Right renal pelvis (tissue), 4 donors: ENCODE measurements at places on chromosomes 12 and 14.

- DNase-seq: peak; percentile 71
Observed at GRCh38 chr14:68140076-68140741, 320.6 kb downstream of the RAD51B start.

DNA sequence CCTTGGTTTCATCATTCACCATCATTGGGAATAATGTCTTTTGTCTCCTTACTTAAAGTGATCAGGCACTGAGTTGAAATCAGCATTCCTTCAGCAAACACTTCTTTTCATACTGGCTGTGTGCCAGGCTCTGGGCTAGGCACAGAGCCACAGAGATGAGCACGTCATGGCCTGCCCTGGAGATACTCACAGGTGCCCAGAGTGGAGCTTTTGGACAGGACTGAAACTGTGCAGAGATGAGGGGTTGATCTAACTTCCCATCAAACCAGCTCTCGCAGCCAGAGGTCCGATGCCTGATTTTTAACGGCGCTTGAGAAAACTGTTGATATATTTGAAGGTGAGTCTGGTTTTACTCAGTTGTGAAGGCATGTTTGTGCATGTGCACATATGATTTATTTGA is 43.1 kb downstream of the CACNA1C start:
- DNase-seq: no peak

GRCh38 chr14:21095430-21096205 is 2.8 kb downstream of the ZNF219 start:
- no peak for DNase-seq

- no peak for DNase-seq
Observed at GRCh38 chr14:74973003-74973653, 17.7 kb upstream of the PGF start.

GRCh38 chr14:24662753-24663152 is 28.8 kb upstream of the GZMB start:
- no peak for DNase-seq

GRCh38 chr12:50258167-50258551 is 25.2 kb downstream of the LIMA1 start:
- no peak for DNase-seq

GRCh38 chr14:93430315-93431035 is at the start of gene UNC79:
Gene UNC79 (plus strand): TSS chr14:93430939. CDS start chr14:93431030, 91 bp downstream.
- no peak for DNase-seq

GRCh38 chr14:76917158-76917596 is 91.0 kb downstream of the LRRC74A start:
- no peak for DNase-seq

DNA sequence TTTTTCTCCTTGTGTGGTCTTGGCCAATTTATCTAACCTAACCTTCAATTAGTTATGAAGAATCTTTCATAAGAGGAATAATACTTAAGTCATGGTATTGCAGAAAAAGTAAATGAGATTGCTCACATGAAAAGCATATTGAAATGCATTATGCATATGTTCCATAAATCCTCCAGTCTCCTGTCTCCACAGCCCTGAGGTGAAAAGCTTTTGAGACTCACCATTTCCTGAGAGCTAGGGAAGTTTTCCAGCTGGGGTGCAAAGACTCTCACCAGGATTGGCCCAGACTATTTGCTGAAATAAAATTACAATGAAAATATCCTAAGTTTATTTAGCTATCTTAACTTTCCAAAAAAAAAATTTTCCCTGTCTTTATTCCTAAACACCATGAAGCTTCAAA is 723.8 kb upstream of the FLRT2 start:
- no peak for DNase-seq

DNA sequence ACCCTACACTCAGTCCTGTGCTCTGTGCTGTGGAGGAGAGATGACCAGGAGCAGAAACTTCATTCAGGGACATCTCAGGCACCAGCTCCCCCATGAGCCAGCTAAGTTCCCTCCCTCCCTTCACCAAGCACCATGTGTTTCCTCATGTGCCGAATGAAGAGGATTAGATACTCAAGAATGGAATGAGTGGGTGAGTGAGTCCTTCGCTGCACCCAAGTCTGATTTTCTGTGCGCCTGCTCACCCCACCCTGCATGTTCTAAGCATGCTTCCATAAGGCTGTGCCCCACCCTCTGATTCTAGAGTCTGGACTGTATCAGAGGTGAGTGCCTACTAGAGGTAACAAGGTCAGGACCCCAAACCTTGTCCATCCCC is 12.1 kb downstream of the SERPINA5 start:
- no peak for DNase-seq

DNA sequence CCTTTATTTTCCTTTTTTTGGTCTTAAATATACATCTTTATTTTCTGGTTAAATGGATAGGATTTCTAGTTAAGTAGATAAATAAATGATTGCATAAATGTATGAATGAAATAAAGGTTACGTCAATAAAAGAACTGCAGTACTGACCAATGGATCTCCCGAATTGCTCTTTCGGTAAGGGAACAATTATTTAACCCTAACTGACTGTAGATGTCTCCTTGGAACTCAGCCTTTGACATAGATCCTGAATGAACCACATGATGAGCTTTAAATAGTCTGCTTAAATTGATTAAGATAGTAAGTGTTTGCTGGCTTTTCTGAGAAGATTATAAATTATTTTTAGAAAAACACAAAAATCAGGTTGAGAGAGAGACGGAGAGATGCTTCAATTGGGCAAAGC is 391.0 kb upstream of the SYT1 start:
- no peak for DNase-seq

- DNase-seq: no peak
Observed at GRCh38 chr12:120862664-120863063, 41.5 kb downstream of the SPPL3 start.

DNA sequence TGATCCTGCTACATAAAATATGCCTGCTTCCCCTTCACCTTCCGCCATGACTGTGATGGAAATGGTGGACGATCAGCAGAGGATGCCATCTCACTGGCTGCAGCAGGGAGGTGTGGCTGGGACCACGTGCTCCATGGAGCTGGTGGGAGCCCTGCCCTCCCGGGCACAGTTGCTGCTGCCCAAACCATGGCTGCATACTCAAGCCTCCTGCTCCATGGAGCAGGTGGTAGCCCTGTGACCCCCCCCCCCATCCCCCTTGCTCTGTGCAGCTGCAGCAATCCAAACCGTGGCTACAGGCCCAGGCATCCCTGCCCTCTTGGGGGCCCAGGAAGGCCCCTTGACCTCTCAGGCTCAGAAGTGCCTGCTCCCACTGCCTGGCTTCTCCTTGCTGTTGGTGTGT is 597.5 kb upstream of the LMO3 start:
- no peak for DNase-seq

GRCh38 chr12:96774496-96775256 is 132.4 kb upstream of the NEDD1 start:
- DNase-seq: no peak

- no peak for DNase-seq
Observed at GRCh38 chr12:91572869-91573268, 390.3 kb upstream of the DCN start.

DNA sequence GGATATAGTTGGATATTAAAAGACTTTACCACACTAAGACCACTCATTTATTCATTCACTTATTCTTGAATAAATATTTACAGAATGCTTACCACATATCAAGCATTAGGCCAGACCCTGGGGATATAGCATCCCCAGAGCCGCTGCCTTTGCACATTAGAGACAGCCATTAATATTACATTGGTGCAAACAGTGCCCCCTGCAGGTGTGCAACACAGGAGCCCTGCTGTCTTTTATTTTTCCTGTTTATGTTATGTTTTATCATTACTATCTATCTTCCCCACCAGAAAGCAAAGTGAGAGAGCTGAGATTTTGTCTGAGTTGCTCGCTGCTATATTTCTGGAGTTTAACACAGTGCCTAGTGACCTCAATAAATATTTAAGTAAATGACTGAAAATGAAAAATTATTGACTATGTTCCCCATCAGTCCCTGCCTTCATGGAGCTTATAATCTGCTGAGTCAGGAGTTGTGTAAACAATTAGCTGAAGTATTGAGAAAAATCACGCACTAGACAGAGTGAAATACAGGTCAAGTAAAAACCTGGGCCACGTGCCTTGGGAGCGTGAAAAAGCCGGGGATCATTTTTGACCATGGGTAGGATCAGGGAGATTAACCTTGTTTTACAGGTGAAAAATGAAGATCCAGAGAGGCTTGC is 301.6 kb downstream of the PCNX1 start:
- no peak for DNase-seq

GRCh38 chr14:60566101-60566500 is 57.2 kb downstream of the SIX6 start:
- no peak for DNase-seq

DNA sequence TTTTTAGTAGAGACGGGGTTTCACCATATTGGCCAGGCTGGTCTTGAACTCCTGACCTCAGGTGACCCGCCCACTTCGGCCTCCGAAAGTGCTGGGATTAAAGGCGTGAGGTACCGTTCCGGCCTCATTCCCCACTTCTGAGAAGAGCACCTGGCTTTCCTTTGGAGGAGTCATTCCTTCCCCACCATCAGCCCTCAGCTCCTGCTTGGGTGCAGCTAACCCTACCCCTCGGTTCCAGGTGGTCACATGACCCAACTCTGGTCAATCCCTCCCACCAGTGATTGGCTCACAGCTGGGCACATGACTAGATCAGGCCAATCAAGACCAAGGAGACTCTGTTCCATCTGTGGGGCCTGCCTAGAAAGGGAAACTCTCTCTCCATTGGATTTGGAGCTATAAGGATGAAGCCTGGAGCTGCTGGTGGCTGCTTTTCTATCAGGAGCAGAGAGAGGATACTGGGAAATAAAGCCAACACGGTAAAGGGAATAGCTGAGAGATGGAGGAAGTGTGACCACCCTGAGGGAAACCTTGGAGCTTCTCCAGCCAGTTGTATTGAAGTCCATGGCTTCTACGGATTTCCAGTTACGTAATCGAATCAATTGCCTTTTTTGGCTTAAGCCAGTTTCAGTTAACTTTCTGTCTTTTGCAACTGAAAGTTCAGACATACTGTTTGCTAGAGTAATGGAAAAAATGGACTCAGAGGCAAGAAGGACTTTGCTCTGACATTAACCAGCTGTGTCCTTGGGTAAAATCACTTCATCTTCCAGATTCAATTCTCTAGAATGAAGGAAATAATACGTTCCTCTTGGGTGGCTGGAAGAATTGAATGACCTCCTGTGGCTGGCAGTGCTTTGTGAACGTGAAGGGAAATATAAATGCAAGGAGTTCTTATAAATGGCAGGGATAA is 19.7 kb upstream of the IFT81 start:
- DNase-seq: no peak

GRCh38 chr14:35392103-35392502 is 12.4 kb downstream of the NFKBIA start:
- no peak for DNase-seq

DNA sequence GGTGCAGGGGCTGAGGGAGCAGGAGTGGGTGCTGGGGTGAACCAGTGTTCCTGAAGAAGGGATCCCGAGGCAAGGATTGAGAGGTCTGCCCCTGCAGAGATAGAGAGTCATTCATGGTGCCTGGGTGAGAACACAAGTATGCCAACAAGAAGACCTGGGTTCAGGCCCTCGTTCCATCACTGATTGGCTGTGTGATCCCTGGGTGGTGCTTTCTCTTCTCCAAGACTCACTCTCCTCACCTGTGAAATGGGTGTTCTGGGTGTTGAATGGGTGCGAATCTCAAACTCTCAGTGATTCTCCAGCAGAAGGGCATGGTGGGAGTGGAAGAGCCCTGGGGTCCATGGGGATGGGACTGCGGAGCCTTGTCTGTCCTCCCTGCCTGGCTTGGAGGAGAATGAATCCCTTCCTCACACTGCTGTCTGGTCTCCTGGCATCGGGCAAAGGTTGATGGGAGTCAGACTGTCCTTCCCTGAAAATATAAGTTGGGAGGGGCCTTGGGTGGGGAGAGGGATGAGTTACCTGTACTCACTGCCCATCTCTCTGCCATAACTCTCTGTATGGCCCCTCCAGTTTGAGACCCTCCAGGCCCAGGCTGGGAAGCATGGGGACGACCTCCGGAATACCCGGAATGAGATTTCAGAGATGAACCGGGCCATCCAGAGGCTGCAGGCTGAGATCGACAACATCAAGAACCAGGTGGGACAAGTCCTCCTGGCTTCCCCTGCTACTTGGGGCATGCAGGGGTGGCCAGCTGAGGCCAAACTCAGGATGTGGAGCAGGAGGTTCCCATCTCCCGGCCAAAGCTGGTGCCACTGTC is 9.6 kb downstream of the KRT7 start:
- no peak for DNase-seq

DNA sequence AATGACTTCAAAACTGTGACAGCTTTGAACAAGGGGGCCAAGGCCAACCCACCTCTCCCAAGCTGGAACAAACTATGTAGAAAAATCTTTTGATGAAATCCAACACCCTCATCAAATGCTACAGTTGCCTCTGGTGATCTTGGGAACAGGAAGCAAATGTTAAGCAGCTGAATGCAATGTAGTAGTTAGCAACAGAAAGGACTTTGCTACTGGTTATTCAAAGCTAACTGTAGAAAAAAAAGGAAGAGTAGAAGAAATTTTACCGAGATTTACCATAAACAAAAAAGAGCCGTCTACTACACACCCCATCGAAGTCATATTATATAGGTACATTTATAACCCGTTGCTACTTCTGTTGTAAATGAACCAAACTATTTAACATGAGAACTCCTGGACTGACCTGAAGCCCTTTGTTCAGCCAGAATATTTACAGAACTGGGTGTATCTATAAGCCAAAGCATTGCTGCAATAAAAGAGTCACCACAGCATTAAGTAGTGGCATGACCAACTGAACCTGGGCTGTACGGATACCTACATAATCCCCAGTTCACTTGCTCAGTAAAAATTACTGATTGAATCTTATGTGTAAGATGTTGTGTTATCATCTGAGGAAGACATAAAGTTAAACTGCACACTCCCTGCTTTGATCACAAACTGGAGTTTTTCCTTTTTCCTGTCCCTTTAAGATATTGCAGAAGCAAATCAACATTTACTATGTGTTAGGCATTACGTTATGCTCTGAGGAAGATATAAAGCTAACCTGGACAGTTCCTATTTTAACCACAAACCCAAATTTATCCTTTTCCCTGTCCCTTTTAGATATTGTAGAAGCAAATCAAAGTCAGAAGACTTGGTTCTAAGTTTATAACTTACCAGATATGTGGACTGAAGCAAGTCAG is 25.1 kb downstream of the SYNJ2BP start:
- no peak for DNase-seq

DNA sequence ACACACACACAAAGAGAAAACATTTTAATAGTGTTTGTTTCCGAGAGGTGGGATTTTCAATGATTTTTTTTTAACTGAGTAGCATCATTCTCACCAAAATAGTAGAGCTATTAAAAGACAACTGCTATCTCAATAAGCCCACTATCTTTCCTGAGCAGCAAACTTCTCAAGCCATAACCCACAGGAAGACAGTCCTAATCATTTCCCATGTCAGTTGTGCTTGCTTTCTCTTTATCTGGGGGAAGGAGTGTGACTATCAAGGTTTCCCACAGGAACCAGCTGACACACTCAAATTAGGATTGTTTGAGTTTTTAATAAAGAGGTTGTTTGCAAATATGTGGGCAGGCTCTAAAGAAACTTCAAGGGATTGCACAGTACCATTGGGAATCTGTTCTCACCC is 4.9 kb upstream of the MAX start:
- DNase-seq: no peak
